ENCODE measurements at places on chromosomes 12 and 14. TPM values are rescaled to one million over a fixed set of nuclear protein-coding genes. Genes with fewer than 3 reads are reported as not detected.

The OTOGL gene
- total RNA-seq: under 0.01 TPM

The SMIM41 gene
- 0.15 TPM for total RNA-seq

The PACS2 gene
- 67.7 TPM for total RNA-seq

The ERP27 gene
- 0.75 TPM for total RNA-seq

The GUCY2C gene
- not detected for total RNA-seq

The FBRSL1 gene
- 2.6 TPM for total RNA-seq

The SLC2A14 gene
- not detected for total RNA-seq

The CAPZA3 gene
- not detected for total RNA-seq

All from renal cortical epithelial cell (primary cell).